ENCODE measurements at places on chromosomes 6 and 20.

GRCh38 chr6:131136021-131136786 lies 937 bp downstream of the AKAP7 start:
- DNase-seq, result peak; percentile 17

GRCh38 chr6:24490948-24491347 lies 1.6 kb upstream of the GPLD1 start:
- DNase-seq, result no peak

DNA sequence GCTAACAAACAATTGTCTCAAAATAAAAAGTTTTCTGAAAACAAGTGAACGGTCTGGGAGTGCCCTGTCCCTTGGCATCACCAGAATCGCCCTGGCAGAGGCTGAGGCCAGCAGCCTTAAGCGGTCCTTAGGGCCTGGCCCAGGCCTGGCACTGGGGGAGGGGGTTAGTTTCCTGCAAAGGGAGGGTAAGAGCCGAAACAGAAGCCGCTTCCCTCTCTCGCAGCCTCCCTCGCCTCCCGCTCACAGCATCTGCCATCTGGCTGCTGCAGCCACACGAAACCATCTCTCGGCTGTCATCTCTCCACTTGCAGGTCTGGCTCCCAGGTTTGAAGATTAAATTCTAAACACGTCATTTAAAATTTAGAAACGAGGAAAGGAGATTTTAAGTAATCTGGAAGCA lies 31.5 kb downstream of the PMEPA1 start:
- DNase-seq, result no peak

DNA sequence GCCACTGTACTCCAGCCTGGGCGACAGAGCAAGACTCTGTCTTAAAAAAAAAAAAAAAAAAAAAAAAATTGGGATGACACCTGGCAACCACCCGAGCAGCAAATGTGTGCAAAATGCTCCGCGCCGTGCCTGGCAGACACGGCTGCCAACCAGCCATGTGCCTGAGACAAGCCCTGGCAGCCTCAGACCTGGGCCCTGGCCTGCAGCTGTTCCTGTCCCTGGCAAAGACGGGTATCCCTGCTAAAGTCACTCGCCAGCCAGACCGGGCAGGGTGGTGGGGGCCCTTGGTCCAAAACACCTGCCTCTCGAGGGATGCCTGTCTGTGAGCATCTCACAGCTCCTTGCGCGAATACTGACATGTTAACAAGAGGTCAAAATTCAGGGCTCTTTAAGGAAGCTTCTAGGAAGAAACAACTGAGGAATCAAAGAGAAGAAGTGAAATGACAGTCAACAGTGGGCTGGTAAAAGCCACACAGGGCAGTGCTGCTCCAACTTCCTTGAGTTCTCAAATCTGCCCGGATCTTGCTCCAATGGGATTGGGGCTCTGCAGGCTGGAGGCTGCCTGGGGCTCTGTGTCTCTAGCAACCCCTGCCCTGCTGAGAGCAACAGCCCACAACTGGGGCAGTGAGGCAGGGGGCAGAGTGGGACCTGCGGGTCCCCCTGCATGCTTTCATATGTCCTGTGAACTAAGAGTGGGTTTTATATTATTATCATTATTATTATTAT lies 53.4 kb downstream of the SYTL3 start:
- DNase-seq, result no peak

DNA sequence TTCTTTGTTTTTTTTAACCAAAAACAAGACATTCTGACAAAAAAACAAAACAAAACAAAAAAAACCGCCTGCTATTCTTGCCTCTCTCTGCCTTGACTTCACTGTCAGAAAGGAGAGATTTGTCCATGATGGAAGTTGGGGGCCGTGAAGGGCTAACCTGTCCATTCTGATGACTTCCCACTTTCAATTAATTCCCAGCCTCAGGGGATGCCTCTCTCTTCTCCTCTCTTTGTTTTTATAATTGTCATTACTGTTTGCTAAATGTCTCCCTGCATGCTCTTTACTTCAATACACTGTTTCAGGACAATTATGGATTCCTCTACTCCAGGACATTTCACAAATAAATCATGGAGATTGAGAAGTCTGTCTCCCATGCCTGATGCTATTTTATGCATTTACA lies 130.5 kb upstream of the CNR1 start:
- DNase-seq, result no peak

DNA sequence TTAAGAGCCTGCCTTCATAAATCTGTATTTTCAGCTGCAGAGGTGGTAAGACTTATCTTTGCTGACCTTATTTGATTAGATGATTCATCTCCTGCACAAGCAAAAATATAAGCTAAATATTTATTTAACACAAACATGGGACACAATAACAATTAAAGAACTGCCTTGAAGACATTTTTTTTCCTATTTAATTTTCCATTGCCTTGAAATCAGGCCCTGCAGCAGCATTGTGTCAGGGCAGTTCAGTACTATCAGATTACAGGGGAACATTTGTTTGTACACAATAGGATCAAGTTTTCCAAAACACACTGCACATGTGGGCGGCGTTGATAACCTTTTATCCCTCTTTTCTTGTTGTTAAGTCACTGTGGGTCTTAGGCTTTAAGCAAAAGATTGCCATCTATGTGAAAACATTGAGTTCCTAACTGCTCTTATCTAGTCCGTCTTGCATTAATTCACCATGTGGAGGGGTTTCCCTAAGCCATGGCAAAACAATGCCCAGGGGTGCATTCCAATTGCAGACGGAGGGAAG lies 7.4 kb downstream of the ADGRF5 start:
- DNase-seq, result no peak

DNA sequence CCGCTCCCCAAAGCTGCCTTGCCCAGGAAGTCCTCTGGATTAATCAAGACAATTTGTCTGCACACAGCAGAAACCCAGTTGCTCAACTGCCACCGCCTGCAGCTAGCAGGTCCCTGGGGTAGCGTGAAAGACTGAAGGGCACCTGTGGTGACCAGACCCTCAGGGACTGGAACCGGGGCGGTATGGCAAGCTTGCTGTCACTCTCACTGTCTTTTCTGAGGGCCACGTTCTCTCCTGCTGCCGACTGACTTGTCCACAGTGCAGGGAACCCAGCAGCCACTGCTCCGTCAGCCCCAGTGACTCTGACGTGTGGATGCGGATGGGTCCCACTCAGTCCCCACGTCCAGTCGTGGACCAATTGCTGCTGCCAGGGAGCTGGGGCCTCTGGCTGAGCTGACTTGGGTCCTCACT lies 72.8 kb upstream of the PMEPA1 start:
- DNase-seq, result no peak

- no peak for DNase-seq
These were observed 9.2 kb upstream of the DEFB113 start for GRCh38 chr6:49978332-49979226.

DNA sequence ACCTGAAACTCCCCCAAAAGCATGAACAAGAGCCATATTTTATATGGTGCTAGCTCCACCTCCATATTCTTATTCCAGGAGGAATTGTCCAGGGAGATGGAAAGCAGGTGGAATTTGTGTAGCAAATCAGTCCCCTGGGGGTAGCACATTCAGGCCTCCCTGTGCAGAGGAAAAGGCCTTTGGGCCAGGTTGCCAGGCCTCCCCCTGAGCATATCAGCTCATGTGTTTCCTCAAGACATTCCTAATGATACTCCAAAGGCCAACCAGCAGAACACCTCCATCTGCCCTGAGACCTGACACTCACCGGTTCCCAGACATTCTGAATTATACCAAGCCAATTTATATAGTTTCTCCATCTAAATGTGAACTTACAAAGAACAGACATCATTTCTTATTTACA lies 2.6 kb upstream of the BANF2 start:
- no peak for DNase-seq

GRCh38 chr20:50309280-50309763 lies 118.7 kb downstream of the CEBPB start:
- no peak for DNase-seq

GRCh38 chr20:59810449-59811187 lies 122.8 kb downstream of the SYCP2 start:
- DNase-seq, result no peak

DNA sequence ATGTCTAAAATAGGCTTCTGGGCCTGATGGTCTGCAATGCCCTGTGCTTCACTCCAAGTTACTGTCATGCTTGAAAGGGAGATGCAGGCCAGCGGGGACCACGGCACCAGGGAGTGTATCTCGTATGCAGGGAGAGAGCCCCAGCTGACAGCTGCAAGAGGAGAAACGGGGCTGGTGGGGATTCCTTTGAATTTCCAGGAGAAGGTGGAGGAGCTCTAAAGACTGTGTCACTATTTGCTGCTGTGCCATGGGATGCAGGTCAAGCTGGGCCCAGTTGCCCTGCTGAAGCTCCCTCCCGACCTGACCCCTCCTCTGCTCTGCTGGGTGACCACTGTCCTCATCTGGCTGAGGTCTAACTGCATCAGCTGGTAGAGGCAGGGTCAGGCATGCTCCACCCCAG lies 989 bp downstream of the CST1 start:
- no peak for DNase-seq

DNA sequence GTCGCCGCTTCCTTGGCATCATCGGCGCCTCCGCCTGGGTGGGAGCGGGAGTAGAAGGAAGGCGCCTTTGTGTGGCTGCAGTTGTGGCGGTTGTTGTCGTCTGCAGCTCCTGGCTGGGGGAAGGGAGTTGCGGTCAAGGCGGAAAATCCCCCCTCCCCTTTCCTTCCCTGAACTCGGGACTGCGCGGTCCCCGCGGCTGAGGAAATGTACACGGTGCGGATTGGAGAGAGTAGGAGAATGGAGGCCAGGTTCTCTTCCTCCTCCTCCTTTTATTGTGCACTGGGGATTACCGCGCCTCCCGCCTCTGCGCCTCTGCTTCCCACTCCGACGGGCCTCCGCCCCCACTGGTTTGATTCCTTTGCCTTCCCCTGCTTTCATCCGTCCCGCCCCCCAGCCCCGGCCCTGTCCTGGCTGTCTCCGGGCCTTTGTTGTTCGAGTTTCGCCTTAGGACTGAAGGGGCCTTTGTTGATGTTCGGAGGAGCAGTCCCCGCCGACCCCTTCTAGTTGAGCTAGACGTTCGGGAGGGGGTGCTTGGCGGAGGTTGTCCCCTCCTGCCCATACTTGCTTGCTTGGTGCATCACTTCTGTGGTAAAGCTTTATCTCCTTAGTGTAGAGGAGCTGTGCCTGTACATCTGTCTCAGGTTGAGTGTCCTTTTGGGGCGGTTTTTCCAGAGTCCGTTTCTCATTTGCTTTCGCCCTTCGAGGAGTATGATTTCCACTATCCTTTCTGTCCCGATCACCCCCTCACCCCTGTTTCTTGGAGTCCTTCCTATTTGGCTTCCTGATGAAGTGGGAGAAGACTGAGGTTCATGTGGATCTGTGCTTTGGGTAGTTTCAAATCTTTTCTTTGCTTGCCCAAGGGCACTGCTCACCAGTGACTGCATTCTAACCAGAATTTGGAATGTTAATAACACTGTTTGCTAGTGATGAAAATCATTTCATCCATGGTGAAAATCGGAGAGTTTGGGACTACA lies 764 bp downstream of the ZNF292 start:
- DNase-seq, result no peak

DNA sequence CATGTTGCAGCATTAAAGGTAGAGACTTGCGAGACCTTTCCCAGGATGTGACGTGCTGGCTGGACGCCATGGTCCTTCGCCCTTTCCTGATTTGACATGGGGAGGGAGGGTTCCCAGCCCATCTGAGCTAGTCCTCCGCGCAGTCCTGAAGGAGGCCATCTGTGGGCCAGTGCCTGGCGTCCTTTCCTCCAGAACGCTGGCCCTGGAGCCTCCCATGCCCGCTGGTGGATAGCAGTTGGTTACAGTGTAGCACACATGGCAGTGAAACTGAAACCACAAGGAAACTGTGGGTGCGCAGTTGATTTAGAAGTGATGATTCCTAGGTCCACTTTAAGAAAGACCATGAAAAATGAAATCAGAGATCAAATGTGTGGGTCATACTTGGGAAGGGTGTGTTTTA lies 193.7 kb downstream of the CDH4 start:
- DNase-seq, result no peak

- no peak for DNase-seq
These were observed 493.3 kb upstream of the MARCKS start for GRCh38 chr6:113363866-113364265.

DNA sequence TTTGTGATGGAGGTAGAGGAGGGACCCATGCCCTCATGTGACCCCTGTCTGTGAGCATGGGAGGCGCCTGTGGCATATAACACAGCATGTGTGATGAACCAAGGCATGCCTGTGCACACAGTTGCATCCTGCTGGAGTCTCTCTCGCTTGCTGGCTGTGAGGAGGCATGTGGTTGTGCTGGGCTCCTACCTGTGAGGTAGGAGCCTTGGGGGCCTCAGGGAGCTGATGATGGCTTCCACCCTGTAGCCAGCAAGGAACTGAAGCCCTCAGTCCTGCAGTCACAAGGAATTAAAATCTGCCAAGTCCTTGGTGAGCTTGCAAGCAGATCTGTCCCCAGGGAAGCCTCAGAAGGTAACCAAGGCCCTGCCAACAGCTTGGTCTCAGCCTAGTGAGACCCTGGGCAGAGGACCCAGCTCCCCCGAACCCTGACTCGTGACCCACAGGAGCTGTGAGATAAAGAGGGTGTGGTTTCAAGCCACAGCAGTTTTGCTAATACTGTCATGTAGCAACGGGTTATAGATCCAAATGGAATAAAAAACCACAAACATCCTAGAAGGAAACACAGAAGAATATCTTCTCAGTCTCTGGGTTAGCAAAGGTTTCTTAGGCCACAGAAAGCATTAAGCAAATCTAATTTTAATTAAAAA lies 145.7 kb downstream of the WDR27 start:
- DNase-seq, result no peak

DNA sequence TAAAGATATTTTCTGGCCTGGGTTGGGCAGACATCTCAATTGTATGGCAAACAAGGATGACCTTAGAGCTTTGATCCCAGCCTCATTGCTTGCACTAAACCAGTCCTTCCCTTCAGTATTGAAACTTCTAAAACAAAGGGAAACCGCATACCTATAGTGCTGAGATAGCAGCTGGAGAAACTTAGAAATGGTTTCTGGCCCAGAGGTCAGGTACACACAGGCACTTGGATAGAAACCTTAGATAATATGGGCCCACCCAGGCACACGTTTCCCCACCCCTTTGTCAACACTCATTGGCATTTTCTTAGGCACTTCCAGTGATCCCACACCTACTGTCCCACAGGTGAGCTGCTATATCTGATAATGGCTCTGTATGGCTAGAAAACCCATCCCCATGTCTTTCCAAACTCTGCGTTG lies 22.1 kb downstream of the NRSN1 start:
- no peak for DNase-seq

- no peak for DNase-seq
These were observed 17.1 kb downstream of the ZHX3 start for GRCh38 chr20:41300383-41300782.

- DNase-seq, result no peak
These were observed 99.7 kb downstream of the TULP4 start for GRCh38 chr6:158411998-158412397.

GRCh38 chr6:4794140-4794707 lies 18.0 kb downstream of the CDYL start:
- DNase-seq, result no peak

DNA sequence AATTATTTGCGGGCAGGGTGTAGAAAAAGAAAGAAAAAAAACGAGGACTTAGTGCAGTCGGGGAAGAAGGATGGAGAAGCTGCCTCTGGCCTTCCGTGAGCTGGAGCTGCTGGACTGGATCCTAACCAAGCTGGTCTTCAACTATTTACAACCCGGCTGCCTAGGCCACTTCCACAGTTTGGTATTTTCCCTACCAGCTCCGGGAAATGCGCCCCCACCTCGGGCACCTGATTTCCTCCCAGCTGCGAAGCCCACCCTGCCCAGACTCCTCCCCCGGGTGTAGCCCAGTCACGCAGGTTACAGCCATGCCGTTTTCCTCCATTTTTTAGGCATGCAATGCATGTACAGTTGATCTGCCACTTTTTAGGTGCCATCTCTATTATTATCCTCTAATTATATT lies 21.2 kb downstream of the THEMIS start:
- no peak for DNase-seq

Measured in fibroblast of the conjunctiva (primary cell).